ENCODE measurements at places on chromosomes 16 and 17.

GRCh38 chr17:48299760-48300159, 130.3 kb downstream of the SKAP1 start:
- no peak for DNase-seq

DNA sequence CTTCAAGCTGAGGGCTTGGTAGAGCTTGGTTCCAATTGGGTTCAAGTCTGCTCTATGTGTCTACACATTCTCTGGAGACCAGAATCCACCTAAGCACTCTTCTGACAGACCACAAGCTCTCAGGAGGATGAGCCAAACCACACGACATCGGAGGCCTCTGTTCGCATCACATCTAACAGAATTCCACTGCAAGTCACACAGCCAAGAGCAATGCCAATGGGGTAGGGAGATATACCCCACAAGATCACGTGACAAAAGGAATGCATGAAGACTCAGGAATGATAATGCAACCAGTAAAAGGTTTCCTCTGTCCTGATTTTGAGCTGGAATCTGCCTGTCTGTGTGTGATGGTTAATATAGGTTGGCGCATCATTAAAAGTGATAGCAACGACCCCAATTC, 46.6 kb upstream of the RPL38 start:
- no peak for DNase-seq

GRCh38 chr17:38430316-38430715, 2.1 kb downstream of the ARHGAP23 start:
- DNase-seq = no peak

DNA sequence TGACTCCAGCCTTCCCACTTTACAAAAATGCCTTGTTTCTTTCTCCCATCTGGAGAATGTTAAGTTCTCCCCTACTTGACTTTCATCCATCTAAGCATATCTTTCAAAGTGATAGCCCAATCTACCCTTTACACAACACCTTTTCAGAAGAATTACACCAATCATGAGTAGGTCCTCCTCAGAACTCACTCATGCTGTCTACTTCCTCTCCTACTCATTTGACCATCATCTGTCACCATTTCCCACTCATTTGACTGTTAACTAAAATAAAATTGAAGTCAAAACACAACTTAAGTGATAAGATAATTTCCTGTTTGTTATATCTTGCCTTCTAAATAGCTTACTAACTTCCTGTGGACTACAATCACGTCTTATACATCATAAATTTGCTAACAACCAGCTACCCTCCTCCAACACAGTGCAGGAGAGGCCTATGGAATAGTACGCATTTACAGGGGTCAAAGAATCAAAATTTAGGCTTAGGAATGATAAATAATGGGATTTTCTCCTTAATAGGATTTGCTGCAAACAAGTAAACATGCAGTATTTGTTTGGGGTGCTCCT, 16.1 kb downstream of the KCNJ16 start:
- DNase-seq = no peak

DNA sequence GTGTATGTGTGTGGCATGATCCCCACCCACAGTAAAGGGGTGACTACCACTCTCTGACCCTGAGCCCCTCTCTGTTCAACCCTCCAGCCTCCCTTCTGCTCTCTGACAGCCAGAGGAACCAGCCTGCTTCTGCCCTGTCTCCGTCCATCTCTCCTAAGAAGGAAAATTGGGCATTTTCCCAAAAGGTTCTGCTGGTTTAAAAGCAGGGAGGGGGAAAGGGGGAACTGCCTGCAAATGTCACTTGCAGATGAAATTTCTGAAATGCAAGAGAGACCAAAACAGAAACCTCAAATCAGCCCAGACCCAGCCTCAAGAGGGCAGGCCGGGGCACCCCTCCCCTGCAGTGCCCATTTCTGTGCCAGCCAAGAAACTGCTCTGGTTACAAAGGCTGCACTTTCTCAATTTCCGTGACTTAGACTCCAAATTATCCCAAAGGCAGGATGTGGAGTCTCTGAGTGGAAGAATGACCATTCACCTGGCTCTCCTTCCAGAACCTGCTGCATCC, 197.9 kb downstream of the RBFOX3 start:
- no peak for DNase-seq

GRCh38 chr16:14564861-14565687, 65.0 kb downstream of the PARN start:
- DNase-seq = no peak

DNA sequence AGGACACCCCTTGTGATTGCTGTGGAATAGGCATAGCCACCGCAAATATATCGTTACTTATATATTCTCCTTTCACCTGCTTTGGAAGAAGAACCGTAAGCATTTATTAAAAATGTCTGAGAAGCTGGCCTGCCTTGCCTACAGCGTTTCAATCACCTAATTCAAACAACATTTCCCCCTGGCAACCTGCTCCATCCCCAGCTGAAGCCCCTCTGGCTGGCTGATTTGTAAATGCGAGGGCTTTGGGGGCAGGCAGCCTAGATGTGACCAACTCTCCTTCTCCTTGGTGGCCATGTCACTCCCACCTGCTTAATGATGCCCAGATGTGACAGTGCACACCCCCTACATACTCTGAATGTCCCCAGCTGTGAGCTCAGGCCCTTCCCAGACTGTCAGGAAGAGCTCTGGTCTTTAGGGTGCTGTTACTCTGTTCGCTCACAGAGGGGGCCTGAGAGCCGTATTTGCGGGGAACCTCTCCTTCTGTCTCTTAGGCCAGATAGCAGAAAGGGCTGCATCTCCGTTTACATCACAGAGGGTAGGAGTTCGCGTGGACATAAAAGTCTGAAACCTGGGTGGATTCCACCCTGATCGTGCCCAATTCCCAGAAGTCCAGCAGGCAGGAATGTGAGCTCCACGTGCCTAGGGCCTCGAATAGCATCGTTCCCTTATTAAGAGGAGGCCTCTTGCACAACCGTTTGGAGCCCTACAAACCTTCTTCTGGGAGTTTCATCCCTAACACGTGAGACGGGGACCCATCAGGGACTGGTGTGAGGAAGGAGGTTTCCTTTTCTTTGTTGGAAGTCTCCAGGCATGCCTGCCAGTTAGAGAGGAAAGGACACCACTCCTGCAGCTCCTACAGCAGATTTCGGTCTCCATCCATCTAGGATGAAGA, 2.4 kb upstream of the SDK2 start:
- no peak for DNase-seq

All from activated CD4-positive, alpha-beta T cell treated with anti-CD3 and anti-CD28 coated beads for 24 hours (primary cell).